NCI-H1048 (cell line): ENCODE measurements at places on chromosomes 16 and 17.

GRCh38 chr17:59107306-59107670 is 608 bp upstream of the TRIM37 start:
- DNase-seq = no peak

DNA sequence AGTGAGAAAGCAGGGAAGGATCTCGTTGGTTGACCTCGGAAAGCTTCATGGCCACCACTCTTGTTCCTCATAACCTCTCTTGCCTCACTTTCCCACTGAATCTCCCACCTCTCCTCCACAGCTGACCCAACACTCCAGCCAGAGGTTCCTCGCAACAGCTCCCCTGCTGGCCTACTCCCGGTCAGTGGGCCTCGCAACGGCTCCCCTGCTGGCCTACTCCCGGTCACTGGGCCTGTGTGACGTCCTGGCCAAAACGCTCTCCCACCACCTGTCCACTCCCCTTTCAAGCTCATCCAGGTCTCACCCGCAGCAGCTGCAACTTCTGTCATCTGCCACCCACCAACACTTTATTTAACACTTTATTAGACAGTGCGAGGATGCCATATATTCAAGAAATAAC is 149.1 kb downstream of the VPS53 start:
- no peak for DNase-seq

DNA sequence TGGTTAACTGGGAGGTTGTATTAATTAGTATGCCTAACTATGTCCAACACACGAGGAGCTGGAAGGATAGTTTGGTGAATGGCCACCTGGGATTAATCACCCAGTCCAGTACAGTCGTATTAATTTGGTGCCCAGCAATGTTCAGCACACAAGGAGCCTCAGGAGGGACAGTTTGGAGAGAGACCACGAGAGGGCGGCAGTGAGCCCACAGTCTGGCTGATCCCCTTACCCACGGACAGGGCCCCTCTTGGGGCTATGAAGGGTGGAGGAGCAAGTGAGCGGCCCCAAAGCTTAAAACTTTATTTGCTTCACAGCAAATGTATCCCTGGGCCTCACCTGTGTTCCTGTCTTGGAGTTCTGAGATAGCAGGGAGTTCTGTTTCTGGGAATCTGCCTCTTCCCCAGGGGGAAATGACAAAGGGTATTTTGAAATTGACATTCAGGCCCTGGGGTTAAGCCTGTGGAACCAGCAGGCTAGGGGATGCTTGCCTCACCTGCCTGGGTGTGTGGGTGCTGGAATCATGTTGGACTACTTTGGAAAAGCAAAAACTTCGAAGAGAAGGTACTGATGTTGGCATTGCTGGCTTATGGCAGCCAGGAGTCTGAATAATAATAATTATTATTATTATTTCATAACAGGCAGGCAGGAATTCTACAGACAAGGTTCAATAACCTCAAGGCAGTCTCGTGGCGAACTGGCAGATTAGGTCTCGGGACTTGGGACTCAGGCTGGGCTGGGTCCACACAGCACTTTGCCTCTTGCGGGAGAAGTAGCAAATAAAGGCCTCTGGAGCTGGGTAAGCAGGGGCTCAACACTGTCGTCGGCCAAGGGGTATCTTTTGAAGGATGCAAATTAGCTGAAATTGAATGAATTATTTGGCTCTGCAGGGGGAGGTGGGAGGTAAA is 227.6 kb upstream of the ASIC2 start:
- no peak for DNase-seq

- DNase-seq = no peak
Observed at GRCh38 chr17:80890921-80891396, 100.7 kb upstream of the CHMP6 start.

- no peak for DNase-seq
Observed at GRCh38 chr17:79201536-79202227, 127.1 kb downstream of the ENGASE start.

GRCh38 chr17:2366747-2367494 is 29.6 kb downstream of the SGSM2 start:
- DNase-seq = no peak

- no peak for DNase-seq
Observed at GRCh38 chr16:87584271-87584670, 18.0 kb upstream of the JPH3 start.

GRCh38 chr16:15757077-15757386 is 99.8 kb downstream of the MYH11 start:
- no peak for DNase-seq

- no peak for DNase-seq
Observed at GRCh38 chr17:17942846-17943245, 29.4 kb downstream of the TOM1L2 start.

- DNase-seq = no peak
Observed at GRCh38 chr17:72271603-72272002, 150.8 kb downstream of the SOX9 start.

DNA sequence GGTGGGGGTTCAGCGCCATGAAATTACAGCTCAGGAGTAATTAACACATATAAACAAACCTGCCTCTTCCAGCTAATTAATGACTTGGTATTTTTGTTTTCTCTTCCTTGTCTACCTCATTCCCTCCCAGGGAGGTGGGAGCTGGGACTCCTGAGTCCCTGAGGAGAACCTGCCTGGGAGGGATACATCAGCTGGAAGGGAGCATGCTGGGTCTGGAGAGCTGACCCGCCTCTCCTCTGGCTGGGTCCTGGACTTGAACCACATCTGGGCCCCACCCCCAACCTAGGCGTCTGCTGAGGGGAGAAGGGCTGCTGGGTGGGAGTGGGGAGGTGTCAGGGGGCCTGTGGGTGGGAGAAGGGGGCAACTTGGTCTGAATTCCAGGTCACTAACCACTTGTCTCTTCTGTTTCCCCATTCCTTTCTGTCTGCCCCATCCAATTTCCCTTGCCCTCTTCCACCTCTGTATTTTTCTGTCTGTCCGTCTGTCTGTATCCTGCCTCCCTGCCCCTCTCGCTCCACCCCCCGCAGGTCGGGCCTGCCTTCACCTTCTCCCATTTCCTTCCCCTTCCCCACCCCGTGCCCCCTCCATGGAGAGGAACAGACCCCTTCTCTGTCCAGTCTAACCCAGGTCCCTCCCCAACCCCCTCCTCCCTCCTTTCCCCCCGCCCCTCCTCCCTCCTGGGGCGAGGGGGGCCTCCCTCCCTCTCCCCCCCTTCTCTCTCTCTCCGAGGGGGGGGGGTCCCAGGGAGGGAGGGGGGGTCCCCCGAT is at the start of gene NLGN2:
Gene NLGN2 (plus strand): TSS at position 361 of the 767 bp plus-strand sequence. CDS start 411 bp downstream, outside the sequence.
- DNase-seq = no peak

GRCh38 chr16:1942810-1943726 is at the start of gene MSRB1:
TSS of gene MSRB1 (minus strand) at chr16:1943199. CDS start at chr16:1943156, 43 bp downstream.
- peak; percentile 80 for DNase-seq

- no peak for DNase-seq
Observed at GRCh38 chr17:76160896-76161528, 20.0 kb upstream of the FOXJ1 start.

DNA sequence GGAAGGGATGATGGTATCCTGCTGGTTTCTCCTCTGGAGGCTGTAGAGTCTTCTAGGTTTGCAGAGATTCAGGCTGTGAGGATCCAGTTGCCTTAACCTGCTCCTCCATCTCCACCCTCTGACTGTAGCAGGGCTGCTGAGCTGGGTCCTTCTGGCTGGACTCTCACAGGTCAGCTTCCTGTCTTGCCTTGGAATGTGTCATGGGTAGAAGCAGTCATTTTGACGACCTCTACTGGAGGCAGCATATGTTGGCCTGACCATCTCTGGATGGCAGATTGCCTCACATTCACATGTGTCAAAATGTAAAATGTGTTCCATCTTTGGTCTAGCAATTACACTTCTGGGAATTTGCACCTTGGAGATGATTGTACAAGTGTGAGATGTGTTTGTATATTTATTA is 504.4 kb upstream of the EEF2KMT start:
- DNase-seq = no peak

DNA sequence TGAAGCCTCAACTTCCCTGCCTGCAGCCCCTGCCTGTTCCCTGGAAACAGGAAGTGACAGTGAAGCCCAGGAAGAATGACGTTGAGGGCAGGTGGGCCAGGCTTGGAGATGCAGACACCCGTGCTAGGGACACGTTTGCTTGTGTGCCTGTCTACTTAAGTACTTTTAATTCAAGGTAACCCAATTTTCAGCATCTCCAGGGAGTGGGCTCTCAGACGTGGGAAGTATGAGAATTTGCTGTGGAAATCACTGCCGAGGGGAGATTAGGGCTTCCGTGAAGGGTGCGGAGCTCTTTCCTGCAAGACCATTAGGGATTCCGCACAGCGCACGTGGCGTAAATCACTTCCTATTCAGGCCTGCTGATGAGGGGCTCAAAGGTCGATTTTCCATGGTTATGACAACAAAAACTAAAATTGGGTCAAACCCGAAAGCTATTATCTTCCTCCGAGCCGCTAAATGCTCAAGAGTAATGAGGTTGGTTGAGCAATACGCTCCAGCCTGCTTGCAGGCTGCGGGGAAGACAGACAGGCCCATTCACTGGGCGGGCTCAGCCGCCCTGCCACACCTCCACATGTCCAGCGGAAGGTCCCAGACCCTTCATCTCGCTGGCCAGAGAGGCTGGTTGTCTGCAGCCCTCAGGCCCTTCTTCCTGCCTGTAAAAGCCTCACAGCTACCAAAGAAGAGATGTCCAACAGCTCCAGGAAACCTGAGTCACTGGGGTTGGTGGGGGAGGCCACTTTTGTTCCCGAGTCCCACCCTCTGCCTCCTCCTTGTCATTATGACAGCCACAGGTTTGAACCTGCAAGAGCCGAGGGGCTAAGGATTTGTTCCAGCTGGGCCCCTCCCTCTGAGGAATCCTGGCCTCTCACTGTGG is 109.9 kb downstream of the RBFOX3 start:
- DNase-seq = no peak

- no peak for DNase-seq
Observed at GRCh38 chr17:43905985-43906852, 1.1 kb downstream of the MPP2 start.

GRCh38 chr16:50671644-50672260 is 9.4 kb downstream of the SNX20 start:
- no peak for DNase-seq

- DNase-seq = no peak
Observed at GRCh38 chr16:19105891-19106624, 7.7 kb upstream of the ITPRIPL2 start.

GRCh38 chr16:87628940-87629339 is 26.6 kb downstream of the JPH3 start:
- no peak for DNase-seq

GRCh38 chr17:39402890-39403605 is 1.6 kb upstream of the FBXL20 start:
- DNase-seq = no peak

GRCh38 chr17:77891602-77892001 is 66.9 kb upstream of the TNRC6C start:
- DNase-seq = no peak

DNA sequence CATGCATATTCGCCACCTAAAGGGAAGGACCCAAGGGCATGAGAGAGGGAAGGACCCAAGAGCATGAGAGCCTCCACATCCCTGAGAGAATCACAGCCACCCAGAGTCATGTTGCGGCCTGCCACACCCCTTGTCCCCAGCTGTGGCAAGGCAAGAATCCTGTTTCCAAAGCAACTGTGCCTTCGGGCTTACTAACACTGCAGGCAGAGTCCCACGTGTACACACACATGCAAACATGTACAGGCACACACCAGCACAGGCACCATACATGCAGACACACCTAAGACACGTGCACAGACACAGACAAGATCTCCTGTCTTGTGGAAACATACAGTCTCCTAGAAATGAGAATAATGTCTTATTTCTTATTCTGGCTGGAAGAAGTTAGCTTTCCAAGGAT is 92.4 kb upstream of the CDYL2 start:
- DNase-seq = no peak

DNA sequence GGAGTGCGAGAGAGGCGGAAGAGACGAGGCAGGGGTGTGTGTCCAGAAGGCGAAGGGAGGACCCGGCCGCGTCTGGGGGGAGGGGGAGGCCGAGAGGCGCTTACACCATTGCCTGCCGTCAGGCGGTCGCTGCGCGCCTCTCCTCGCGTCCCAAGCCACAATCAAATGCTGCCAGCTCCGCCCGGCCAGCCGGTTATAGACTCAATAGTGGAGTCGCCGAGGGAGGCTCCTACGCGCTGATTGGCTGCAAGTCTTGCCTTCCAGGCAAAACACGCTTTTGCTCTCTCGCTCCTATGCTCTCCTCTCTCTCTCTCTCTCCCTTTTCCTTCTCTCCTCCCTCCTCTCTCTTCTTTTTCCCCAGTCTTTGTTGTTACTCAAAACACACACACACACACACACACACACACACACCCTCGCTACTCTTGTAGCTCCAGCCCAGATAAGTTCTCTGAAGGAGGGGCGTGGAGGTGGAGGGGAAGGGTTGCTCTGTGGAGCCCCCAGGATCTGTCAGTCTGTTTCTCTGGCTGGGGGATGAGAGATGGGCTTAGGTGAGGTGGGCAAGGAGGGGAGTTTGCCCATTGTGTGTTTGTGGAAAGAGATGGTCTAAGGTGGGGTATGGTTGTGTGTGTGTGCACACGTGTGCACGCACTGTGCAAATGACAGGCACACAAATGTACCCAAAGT is at the start of gene DLX3:
Gene DLX3 (minus strand): TSS at position 170 of the 684 bp plus-strand sequence. CDS start 226 bp downstream, outside the sequence.
- DNase-seq = peak; percentile 33

GRCh38 chr16:117379-118365 is 20.8 kb downstream of the NPRL3 start:
- no peak for DNase-seq

GRCh38 chr16:48950184-48950583 is 331.5 kb downstream of the CBLN1 start:
- DNase-seq = no peak

GRCh38 chr17:17900615-17901520 is 64.1 kb upstream of the SREBF1 start:
- no peak for DNase-seq

DNA sequence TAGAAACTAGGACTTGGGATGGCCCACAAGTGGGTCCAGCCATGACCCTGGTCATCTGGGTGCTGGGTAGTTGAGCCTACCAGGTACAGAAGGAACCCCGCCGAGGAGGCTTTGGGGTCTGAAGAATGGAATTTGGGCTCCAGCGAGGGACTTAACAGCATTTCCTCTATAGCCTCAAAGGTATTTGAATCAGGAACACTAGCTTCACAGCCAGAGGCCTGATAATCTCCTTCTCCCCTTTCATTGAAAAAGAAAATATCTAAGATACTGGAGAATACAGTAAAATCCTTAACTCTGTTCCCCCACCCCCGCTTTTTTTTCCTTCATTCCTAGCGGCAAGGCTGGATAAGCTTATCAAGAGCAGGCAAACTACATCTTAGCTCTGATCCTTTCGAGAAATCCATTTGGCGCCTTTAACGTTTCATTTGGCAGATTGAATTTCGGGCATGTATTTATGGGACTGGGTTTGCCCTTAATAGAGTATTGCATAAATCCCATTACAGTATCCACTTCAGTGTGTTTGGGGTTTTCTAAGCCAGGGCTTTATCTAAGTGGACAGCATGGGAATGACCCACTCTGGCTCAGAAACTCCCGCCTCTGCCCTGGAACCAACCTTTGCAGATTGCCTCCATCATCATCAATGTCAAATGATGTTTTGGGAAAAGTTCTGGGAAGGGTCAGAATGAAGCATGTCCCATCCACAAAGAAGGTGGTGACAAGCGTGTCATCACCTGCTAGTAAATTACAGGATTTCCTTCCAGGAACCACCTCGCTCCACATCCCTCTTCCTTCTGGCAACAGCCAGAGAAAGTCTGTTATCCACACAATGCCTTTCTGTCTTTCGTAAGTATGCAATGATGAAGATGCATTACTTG is 36.9 kb downstream of the XYLT1 start:
- DNase-seq = no peak

GRCh38 chr17:1147664-1148063 is 32.1 kb downstream of the ABR start:
- DNase-seq = no peak
